ENCODE measurements at places on chromosomes 16 and 17.

DNA sequence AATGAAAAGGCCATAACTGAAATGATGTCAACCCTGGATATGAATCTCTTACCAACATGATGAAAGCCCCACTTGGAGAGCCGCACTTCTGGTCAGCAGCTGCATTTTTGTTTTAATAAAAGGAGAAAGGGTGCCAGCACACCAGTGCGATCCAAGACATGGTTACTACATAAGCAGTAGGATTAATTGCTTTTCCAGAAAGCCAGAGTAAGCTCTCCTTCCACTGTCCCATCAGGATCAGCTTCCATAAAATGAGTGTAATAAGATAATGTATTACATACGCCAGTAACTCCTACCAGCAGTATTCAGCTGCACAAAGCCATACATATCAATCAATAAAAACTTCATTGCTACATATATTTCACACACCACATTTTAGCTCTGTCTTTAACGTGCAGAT lies 26.3 kb upstream of the NACA2 start:
- DNase-seq, result no peak

- DNase-seq, result no peak
These were observed 1.2 kb upstream of the STARD3 start for GRCh38 chr17:39635614-39636176.

GRCh38 chr17:40364906-40365305 lies 369 bp upstream of the GJD3 start:
- no peak for DNase-seq

- no peak for DNase-seq
These were observed 22.2 kb downstream of the WSCD1 start for GRCh38 chr17:6092182-6092902.

- no peak for DNase-seq
These were observed 46.9 kb downstream of the CUEDC1 start for GRCh38 chr17:57908278-57908677.

DNA sequence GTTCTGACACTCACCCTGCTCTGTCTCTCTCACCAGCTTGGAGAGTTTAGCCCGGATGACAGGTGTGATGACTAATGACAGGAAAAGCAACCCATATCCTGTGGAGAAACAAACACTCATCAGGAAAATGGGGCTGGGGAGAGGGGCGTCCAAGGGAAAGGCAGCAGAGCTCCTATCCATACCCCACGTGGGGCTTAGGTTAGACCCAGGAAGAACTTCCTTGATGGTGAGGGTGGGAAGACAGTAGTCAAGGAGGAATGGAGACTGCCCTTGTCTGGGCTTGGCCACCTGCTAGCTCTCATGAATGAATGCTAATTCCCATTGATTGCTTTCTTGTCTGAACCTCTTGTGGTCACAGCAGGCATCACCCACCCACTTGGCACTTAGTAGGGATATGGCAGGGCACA lies 3.8 kb downstream of the SLC46A1 start:
- DNase-seq, result no peak

DNA sequence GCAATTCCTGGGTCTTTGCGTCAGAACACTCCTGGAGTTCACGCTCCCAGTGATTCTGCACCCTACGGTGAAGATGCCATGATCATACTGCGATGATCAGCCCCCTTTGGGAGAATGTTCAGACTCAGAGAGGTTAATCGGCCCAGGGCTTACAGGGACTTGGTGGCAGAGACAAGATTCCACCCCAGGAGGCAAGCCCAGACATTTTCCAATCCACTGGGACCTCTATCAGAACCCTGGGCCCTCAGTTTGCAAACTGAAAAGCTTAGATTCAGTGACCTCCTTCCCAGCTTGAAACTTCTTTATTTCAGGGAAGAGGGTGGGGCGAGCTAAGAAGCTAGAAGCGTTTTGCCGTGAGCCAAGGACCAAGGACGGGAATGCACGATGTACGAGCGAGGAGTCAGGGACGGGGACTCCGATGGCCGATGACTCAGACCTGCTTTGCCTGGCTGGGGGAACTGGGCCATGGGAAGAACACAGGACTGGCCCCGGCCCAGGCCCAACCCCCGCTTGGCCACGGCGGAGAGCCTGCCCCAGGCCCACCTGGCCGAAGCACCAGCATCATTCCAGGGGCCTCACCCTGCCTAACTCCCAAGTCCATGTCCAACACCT lies 34.7 kb downstream of the SOCS3 start:
- no peak for DNase-seq

- DNase-seq, result no peak
These were observed 15.3 kb downstream of the ITGAM start for GRCh38 chr16:31274831-31275816.

GRCh38 chr17:76048711-76049110 lies 21.6 kb upstream of the EVPL start:
- no peak for DNase-seq

DNA sequence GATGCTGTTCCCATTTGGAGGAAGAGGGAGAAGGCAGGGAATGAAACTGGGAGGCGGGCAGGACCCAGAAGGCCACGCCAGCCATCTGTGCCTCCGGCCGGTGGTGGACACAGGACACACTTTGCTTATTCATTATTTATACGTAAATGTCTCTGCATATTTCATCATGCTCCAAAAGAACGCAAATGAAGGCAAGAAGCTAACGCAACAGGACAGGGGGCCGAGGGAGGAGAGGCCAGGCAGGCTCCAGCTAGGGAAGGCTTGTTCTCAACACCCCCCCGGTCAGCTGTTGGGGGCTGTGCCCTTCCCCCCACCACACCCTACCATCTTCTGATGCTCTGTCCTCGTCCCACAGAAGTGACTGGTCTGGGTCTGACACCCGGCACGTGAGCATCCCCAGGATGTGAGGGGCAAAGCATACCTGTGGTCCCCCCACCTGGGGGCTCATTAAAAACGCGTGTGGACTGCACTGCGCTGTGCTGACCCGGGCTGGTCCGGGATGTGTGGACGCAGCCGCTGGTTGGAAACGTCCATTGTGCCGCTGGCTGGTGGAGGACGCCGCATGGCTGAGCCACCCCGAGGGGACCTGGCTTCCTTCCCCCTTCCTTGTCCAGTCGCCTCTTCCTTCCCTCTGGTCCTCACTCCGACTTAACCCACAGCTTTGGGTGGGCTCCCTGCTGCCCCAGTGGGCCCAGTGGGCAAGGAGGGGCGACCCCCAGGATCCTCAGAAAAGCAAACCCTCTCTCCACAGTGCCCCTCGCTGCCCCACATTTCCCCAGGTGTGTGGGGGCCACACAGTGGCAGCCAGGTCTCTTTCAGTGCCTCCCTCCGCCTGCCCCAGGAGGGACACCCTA lies 46.4 kb upstream of the ENPP7 start:
- no peak for DNase-seq

GRCh38 chr17:77555741-77556291 lies 402.7 kb upstream of the TNRC6C start:
- DNase-seq, result no peak

DNA sequence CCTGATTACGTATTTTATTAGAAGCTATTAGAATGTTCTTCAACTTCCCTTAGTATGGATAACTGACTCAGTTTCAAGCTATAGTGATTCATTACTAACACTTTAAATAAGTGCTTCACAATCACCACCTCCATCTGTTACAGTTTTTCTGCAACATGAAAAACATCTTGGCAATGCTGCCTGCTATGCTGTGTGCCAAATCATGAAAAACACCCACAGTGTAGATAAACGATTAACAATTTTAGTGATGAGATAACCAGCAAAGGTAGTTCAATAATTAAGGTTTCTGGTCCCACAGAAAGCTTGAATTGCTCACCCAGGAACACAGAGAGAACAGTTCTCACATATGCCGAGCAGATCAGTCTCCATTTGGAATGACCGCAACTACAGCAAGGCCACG lies 51.4 kb upstream of the SLC25A19 start:
- DNase-seq, result no peak

DNA sequence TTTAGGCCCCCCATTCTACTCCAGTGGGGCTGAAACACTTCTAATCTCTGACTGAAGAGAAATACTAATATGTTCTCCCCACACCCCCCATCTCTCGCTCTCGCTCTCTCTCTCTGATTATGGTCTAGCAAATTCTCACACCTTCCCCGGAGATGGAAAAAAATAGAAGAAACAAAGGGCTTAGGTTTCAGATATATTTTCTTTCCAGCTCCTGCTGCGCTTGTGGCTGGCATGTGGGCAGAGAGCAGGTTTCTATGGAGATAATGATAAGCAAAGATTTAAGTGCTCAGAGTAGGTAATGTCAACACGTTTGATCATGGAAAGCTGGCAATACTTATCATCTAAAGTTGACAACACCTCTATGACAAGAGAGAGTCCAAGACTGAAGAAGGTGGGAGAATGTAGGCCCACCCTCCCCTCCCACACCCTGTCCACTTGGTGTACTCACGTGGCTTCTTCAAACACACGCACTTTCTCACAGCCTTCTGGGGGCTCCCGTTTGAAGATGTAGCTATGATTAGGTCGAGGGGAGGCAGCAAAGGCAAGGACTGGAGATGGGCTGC lies 8.0 kb upstream of the SLC35B1 start:
- DNase-seq, result peak; percentile 57

GRCh38 chr16:85027958-85028684 lies 526 bp downstream of the KIAA0513 start:
- peak; percentile 20 for DNase-seq

DNA sequence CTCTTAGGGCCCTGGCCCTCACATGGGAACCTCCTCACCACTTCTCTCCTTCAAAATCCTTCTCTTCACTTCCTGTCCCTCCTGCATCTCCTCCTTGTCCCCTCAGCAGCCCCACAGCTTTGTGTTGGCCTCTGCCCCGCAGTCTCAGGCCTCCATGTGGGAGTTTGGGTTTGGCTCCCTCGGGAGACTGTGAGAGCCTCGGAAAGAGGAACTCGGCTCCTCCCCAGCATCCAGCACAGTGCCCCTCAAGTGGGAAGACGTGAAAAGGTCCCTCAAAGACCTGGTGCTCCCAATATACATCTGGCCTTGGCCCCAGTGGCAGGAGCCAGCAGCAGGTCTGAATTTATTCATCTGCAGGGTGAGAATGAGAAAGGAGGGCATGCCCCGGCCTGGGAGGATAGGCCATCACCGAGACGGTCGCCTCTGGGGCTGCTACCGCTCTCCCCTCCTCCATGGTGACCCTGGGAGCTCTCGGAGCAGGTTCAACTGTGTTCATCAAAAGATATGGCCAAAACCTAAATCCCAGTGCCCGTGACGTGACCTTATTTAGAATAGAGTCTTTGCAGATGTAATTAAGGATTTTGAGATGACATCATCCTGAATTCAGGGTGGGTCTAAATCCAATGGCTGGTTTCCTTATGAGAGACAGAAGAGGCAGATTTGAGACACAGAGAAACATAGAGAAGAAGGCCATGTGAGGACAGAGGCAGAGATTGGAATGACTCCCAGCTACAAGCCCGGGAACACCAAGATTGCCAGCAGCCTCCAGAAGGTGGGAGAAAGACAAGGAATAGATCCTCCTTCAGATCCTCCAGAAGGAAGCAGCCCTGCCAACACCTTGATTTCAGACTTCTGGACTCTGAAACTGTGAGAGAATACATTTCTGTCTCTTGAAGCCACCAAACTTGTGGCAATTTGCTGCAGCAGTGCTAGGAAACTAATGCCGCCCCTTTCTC lies 135.1 kb downstream of the MRM1 start:
- no peak for DNase-seq

- DNase-seq, result peak; percentile 73
These were observed 354.1 kb downstream of the SEC14L1 start for GRCh38 chr17:77494664-77495435.

DNA sequence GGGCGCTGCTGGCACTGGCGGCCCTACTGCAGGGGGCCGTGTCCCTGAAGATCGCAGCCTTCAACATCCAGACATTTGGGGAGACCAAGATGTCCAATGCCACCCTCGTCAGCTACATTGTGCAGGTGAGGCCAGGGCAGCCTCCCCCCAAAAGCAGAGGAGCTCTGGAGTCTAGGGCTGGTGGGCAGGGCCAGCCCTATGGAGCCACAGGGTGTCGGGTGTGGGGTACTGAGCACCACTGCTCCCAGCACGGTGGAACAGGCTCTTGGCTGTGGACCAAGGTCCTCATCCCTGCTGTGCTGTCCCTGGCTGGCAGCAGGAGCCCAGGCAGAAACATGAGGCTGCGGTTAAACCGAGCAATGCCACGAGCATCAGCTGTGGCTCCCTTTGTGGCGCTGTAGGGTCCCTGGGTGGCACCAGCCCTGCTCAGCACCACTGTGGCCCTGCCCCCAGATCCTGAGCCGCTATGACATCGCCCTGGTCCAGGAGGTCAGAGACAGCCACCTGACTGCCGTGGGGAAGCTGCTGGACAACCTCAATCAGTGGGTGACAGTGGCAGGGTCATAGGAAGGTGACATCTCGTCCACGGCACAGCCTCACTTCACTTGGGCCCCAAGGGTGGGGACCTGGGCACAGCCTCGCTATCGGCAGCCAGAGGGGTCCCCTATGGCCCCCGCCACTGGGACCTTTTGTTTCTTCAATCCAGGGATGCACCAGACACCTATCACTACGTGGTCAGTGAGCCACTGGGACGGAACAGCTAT lies 1.1 kb downstream of the DNASE1 start:
- no peak for DNase-seq

DNA sequence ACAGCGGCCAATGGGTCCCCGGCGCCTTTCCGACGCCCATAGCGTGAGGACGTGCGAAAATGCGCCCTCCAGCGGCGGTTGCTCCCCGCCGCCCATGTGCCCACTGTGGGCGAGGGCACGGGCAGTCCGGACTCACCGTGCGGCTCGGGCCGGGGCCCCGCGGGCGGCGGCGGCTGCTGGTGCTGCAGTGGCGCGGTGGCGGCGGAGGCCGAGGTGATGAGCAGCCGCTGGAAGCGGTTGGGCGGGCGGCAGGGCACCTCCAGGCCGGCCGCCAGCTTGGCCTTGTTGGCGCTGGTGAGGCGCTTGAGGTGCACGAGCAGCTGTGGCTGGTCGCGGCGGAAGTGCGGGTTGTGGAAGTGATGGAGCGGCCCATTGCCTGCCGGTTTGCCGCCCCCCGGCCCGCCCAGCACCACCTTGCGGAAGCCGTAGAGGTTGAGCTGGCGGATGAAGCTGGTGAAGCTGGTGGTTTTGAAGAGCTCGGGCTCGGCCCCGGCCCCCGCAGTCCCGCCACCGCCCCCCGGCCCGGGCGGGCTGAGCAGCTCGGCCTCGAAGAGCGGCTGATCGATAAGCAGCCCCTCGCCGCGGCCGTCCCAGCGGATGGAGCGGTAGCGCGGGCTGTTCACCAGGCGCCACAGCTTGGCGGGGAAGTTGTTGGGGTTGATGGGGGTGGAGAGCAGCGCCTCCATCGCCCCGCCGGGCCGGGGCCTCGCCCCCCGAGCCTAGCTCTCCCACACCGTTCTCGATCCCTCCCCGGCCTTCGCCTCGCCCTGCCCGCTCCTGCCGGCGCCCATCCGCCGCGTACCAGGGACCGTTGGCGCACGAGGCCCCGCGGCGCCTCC lies at the start of gene HSF5:
Gene HSF5, minus strand, starts transcription at position 820 of the 839 bp plus-strand sequence. Its CDS starts 134 bp downstream, at position 686.
- peak; percentile 85 for DNase-seq

Measured in T-helper 1 cell (primary cell).